ENCODE measurements at places on chromosomes 1 and 21.
A peak's percentile ranks its signal among the peaks of the same experiment; 100 is the strongest.

DNA sequence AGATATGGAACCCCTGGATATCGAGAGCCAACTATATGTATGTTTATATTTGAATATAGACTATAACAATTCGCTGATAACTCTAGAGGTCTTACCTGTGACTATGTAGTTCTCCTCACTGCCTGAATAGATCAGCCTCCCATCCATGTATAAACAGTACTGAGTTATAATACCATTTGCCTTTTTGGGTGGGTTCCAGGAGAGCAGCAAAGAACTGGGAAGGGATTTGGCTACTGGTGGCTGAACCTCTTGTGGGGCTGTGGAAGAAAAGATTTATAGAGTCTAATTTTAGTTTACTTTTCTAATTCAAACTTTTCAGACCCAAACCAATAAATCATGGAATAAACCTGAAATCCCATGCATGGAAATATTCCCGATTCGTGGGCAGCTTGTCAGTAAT lies 376.9 kb downstream of the USH2A start:
- DNase-seq = no peak

DNA sequence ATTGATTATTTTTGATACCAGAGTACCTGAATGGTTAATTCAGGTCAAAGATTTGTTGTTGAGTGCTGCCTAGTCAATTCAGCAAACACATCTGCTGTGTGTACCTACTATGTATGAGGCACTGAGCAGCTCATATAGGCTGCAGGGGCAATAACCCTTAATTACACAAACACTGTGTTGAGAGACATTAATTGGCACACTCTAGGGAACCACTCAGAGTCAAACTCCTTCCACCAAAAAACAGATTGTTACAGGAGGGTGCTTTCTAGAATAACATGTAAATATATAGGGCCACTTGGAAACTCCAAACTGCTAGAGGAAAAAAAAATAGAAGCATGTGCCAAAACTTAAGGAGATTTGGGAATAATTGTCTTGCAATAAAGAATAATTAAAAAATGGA lies 31.3 kb downstream of the UBE2U start:
- no peak for DNase-seq

DNA sequence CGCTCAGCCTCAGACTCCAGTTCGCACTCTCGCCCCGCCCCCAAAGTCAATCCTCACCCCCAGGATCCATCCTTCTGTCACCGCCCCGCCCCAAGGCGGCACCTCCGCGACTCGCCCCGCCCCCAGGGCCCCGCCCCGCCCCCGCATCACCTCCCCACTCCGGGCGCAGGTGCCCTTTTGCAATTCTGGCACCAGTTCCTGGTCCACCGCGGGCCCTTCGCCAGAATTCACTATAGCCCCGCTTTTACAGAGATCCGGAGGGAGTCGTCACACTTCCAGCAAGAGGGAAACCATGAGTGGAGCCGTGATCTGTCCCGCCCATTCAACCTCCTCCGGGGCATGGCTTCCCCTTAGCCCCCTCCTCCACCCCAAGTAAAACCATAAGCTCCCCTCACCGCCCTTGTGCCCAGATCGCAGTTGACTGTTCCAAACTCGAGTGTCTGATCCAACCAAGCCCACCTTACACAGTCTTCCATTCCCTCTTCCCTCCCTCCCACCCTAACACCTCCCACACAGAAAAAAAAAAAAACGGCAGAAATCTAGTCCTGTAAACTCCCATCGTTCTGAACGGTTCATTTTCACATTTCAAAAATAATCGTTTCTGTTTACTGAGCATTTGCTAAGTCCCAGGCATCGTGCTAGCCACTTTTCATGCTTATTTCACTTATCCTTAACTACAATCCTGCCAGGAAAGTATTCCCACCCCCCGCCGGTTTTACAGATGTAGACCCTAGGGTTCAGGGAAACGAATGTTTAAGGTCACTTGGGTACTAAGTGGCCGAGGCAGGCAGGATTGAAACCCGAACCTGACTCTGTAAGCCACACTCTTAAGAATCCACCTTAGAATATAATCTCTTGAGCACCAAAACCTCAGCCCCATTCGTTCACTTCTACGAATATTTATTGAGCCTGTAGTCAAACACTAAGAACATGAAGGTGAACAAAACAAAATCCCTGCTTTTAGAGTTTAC lies 1.3 kb upstream of the DNAJC16 start:
- peak; percentile 50 for DNase-seq

DNA sequence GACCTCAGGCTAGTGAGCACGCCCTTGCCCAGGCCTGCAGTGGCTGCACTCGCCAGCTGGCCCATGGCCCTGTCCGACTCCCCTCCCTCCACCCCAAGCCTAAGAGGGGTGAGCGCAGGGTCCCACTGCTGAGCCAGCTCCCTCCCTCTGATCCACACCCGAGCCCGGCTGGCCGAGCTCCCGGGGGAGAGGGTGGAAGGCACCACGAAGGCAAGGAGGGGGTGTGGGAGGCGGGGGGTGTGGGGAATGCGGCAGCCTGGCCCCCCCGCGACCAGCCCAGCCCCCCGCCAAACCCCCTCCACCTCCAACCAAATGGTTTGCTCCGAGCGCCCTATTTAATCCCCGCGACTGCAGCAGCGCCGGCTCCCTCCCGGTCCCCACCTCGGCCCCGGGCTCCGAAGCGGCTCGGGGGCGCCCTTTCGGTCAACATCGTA lies at the start of gene CADM3:
CADM3 (plus strand) TSS at position 362 of the 434 bp plus-strand sequence. CDS start 151 bp downstream, outside the sequence.
- no peak for DNase-seq

- no peak for DNase-seq
Observed at GRCh38 chr1:246066573-246066972, 440.5 kb downstream of the SMYD3 start.

DNA sequence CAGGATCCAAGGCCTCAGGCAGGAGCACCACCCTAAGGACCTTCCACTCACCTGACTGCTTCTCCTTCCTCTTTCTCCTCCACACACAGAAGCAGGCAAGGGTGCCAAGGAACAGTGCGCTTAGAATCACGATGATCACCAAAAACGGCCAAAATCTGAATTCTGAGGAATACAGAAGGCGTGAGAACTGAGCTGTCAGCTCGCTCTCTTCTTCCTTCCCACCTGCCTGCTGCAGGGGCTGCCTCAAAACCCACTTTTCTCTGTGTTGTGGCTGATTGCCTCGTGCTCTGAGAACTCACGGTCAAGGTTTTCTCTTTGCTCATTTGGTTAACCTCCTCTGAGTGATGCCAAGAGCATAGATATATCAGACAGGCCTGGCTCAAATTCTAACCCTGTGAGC lies 23.8 kb downstream of the CD244 start:
- no peak for DNase-seq

- peak; percentile 55 for DNase-seq
Observed at GRCh38 chr1:224497714-224498573, 63.3 kb upstream of the WDR26 start.

GRCh38 chr1:49026230-49026811 lies 249.6 kb upstream of the BEND5 start:
- no peak for DNase-seq

DNA sequence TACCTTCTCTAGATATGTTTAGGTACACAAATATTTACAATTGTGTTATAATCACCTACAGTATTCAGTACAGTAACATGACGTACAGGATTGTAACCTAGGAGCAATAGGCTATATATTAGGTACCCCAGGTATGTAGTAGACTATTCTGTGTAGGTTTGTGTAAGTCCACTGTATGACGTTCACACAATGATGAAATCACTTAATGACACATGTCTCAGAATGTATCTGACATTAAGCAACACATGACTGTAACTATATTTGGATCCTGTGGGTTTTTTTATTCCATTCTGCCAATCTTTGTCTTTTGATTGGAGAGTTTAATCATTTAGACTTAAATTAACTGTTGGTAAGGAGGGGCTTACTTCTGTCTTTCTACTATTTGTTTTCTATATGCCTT lies 52.1 kb downstream of the STYXL2 start:
- no peak for DNase-seq

- peak; percentile 76 for DNase-seq
Observed at GRCh38 chr1:27044613-27045151, 32.0 kb upstream of the TENT5B start.

DNA sequence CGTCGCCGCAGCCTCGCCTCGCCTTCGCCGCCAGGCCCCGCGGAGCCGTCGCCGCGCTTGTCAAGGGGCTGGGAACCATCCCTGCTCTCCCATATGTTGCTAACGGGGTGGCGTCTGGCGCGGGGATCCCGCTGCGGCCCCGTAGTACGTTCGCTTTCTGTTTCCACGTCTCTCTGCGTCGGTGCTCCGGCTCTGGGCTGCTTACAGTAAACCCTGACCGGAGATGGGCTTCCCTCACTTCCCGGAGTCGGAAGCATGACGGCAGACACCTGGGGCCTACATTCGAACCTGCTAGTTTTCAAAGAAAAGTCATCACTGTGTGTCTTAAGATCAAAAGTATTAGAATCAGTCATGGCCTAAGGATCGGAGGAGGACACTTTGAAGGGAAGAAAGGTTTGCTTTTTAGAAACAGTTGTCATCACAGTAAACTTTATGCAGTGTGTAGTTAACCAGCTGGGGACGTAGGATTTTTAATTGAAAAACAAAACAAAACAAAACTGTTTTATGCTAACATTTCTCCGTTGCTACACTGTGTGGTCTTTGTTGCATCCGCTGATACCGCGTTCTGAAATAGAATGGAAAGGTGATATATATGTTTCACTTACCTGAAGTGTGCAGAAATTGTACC lies 69.0 kb downstream of the SLC35A3 start:
- DNase-seq = peak; percentile 33

DNA sequence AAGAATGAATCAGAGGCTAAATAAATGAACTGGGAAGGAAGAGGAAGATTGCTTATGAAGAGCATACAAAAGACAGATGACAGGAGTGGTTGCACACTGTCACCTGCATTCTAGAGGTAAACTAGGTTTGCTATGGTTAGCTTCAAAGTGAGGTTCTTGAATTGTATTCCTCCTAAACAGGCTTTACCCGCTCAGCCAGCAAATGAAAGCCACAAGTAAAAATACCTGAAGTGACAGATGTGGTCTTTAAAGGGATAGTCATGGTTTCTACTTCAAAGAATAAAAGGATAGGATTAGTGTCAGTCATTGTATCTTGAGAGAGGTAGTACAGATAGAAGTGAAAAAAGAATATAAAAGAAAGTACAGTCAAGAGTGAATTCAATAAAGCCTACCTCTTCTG lies 32.4 kb upstream of the PRDX6 start:
- no peak for DNase-seq

DNA sequence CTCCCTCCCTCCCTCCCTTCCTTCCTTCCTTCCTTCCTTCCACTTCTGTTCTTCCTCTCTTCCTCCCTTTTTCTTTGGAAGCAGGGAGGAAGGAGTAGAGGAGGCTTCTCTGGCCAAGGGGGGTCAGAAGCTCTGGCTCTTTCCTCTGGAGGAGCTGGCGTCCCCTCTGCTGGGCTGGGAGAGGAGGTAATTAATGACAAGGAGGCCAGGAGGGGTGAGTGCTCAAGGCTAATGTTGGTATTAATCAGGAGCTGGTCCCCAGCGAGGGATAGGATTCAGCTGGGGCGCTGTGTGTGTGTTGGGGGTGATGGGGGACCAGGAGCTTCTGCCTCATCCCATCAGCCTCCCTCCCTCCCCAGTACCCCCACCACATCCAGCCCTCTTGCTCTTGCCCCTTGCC lies 6.2 kb upstream of the PEAR1 start:
- DNase-seq = no peak

DNA sequence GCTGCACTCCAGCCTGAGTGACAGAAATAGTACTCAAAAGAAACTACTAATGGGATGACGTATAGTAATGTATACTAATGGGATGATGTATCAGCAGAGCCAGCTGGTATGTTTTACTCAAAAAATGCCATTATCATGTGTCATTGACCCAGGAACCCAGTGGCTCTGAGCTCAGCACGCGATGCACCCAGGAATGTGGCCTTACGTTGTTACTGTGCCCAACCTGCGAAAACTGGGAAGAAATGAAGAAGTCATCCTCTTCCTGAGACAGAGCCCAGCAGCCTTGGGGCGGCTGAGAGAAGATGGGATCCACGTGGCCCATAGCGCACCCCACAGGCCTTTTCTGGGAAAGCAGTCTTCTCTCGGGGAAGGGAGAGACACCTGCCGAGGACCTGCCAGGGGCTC lies 8.8 kb downstream of the UBE2J2 start:
- no peak for DNase-seq

GRCh38 chr1:86504895-86505563 lies 36.3 kb downstream of the CLCA1 start:
- no peak for DNase-seq

DNA sequence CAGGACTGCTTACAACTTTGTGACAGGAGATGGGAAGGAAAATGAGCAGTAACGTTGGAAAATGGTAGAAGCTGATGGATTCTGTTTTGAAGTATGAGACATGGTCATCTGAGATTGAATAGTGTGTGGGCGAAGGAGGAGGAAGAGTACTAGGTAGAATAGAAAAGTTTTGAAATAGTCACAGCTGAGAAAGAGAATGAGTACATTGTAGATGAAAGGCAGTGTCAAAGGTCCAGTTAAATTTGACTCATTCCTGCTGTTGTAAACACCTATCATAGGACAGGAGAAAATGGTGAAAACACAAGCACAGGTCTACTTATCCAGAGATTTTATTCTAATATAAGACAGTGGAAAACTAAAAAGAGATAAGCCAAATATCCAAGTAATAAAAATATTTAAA lies 56.8 kb upstream of the CFHR3 start:
- DNase-seq = no peak

DNA sequence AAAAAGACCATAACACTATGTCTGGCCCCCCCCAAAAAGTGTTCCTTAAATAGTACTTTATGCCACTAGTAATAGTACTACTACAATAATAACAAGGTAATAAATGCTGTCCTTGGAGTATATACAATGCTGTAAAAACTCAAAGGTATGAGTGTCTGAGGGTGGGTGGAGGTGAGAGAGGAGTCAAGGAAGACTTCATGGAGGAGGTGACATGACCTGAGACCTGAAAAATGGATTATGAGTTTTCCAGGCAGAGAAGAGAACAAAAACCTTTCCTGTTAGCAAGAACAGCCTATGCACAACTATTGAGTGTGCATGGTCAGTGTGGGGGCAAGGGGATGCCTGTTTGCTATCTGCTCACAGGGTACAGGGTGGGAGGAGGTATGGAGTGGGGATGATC lies 290.2 kb upstream of the USP24 start:
- DNase-seq = no peak

GRCh38 chr1:165485716-165486115 lies 40.8 kb upstream of the RXRG start:
- no peak for DNase-seq

- no peak for DNase-seq
Observed at GRCh38 chr1:59368008-59368670, 71.2 kb downstream of the FGGY start.

DNA sequence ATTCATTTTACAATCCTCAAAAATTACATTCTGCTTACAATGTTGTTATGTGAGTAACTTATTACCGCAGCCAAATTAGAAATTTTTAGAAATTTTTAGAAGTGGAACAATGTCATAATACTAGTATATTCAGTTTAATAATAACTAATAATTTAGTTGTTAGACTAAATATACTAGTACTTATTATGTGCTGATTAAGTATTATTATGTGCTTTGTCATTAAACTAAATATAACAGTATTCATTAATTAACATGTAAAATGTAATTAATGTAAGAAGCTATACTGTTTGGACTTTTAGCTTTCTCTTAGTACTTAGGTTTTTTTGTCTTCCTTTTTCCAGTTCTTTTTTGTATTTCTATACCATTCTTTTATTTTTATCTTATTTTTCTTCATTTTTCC lies 15.3 kb downstream of the ODR4 start:
- no peak for DNase-seq
